ENCODE measurements at places on chromosomes 2 and 18.

- no peak for DNase-seq
Measured at GRCh38 chr2:84442888-84443287, 16.2 kb downstream of the SUCLG1 start.

DNA sequence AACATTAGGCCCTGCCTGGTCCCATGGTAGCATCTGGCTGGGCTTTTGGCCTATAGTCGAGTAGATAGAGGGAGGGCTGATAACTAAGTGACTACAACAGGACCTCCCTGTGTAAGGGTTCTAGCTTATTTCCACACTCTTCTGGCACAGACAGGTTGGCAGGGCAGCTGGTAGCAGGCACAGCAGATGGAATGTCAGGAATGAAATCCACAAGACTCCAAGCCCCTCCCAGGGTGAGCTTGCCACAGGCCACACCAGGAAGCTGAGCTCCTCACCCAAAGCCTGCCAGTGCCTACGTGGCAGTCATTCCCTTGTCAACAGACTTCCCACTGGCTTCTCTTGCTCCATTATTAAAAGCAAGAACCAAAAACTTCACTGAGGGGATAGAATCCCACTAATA, 20.7 kb upstream of the C1QL2 start:
- peak; percentile 60 for DNase-seq

GRCh38 chr2:75573145-75573878, 12.6 kb upstream of the EVA1A start:
- DNase-seq = no peak

GRCh38 chr2:23271230-23271629, 113.7 kb upstream of the KLHL29 start:
- DNase-seq = no peak

GRCh38 chr2:190205657-190206056, 114.0 kb downstream of the HIBCH start:
- DNase-seq = peak; percentile 44

DNA sequence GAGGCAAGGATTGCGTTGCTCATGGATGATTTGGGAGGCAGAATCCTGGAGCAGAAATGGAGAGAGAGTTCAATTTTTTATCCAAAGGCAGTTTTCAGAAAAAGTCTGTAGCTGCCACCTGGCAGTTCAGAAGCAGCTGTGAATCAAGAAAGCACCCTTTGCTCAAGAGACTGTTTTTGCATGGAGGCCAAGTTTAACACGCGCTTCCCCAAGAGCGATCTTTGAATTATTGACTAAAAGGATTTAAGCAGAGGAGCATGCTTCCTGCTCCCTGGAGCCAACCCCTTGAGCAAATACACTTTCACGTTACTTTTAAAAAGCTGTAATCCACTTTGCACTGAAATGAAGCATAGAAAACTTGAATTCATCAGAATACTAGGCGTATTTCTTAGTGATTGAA, 252.4 kb downstream of the RNF144A start:
- no peak for DNase-seq

DNA sequence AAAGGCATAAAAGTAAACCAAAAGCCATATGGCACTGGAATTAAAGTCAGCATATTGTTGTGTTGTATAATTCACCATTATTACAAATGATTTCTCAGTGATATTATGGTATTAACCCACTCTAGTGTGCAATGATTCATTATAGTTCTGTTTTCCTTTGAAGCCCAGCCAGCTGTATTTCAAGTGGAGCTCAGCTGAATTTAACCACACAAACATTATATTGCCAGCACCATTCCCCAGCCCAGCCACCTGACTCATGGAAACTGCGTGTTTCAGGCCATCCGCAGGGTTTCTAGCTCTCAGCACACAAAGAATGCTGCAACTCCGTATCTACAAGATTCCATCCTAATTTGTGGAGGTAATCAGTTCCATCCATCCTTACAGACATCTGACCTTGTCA, 166.8 kb upstream of the CHAC2 start:
- DNase-seq = no peak

DNA sequence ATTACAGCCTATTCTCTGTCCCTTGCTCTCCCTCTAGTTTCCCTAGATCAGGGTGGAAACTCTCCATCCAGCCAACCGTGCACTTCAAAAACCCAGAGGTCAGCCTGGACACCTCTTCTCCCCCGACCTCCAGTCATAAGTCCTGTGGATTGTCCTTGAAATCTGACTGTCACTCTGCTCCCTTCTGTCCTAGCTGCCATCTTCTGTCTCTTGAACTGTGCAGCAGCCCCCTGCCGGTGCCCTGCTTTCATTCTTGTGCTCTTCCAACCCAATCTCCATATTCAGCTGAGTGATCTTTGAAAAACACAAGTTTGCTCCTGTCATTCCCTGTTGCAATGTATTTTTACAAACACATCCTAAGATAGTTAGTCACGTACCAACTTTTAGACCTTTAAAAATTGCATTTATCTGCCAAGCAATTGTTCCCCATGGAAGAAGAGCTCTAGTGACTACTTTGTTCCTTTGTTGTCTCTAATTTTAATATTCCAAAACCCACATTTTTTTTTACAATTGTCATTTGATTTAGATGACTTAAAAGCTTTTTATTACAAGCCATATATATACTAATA, 254.3 kb downstream of the CAMKMT start:
- no peak for DNase-seq

DNA sequence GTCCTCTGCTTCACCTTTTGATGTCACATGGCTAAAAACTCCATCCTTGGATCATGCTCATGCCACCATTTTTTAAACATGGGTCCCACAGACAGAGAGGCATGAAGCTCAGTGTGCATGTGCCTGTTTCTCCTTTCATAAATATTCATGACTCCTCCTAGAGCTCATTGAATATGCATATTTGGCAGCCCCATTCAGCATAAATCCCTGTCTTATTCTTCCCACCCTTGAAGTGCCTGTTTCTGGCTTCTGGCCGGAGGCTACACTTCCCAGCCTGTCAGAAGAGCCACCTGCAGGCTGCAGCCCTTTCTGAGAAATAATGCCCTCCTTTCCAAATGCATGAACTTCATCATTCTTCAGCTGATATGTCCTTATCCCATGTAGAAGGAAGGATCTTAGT, 109.7 kb downstream of the LDLRAD4 start:
- no peak for DNase-seq

DNA sequence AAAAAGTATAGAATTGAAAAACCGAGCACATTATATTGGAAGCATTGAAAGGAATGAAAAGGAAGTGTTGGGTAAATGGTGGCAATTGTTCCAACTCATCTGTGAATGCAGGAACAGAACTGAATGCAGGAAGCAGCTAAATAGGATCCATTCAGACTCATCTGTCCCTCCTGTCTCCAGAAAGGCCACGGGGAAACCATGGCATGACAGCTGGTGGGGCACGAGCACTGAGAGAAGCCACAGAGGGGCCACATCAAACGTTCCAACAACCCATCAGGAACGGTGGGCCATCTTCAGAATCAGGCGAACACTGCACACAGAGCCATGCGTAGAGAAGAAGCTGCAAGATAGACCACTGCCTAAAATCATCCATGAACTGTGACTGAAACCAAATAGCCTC, 138.5 kb upstream of the SLC35G4 start:
- no peak for DNase-seq

DNA sequence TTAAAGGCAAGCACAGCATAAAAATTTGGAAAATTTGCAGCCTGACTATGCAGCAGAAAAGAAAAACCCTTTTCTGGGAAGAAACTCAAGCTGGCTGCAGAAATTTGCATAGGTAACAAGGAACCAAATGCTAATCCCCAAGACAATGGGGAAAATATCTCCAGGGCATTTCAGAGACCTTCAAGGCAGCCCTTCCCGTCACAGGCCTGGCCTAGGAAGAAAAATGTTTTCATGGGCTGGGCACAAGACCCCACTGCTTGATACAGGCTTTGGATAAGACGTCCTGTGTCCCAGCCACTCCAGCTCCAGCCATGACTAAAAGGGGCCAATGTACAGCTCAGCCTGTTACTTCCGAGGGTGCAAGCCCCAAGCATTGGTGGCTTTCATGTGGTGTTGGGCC, 717.6 kb downstream of the TDRD15 start:
- DNase-seq = no peak

DNA sequence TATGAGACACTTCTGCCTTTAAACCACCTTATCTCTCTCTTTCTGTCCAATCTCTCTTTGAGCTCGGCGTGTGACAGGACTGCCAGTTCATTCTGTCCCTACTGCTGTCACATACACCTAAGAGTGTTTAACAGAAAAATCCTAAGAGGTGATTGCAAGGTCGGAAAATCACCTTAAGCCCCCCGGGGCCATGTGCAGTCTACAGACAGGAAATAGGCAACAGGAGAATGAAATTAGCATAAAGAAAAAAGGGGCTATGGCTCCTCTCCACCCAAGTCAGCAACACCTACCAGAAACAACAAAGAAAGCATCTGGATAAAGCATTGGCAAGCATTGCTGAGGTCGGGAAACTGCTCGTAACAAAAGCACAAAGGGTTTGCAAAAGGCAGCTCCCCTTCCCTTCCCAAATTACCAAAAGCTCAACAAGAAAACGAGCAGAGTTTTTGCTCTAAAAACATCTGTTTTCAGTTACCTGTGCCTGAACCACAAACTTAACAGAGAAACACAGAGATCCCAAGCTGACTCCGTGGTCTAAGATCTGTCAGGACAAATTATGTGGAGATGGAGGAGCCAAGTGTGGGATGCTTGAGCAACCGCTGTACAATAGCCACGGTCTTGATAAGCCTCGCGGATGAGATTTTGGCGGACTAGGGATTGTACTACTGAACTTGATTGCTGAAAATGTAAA, 30.4 kb downstream of the ANKRD44 start:
- peak; percentile 80 for DNase-seq

- DNase-seq = no peak
Measured at GRCh38 chr2:16090650-16091575, 150.6 kb downstream of the MYCN start.

DNA sequence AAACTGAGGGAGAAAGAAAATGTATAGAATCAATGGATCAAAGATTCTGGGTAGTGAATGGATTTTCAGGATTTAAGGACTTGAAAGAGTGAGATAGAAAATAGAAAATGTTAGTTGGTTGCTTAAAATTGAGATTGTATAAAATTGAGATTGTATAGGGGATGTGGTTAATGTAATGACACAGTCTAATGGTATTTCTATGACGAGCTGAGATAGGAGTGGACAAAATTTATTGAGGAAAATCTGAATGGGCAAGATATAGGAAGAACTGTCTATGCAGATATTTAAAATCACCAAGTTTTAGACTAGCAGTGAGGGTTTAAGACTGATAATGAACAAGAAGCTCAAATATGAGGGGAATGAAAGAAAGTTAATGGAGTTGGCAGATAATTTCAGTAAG, 406.6 kb downstream of the NYAP2 start:
- DNase-seq = no peak

GRCh38 chr2:96867756-96868554, 1.9 kb downstream of the SEMA4C start:
- DNase-seq = no peak

DNA sequence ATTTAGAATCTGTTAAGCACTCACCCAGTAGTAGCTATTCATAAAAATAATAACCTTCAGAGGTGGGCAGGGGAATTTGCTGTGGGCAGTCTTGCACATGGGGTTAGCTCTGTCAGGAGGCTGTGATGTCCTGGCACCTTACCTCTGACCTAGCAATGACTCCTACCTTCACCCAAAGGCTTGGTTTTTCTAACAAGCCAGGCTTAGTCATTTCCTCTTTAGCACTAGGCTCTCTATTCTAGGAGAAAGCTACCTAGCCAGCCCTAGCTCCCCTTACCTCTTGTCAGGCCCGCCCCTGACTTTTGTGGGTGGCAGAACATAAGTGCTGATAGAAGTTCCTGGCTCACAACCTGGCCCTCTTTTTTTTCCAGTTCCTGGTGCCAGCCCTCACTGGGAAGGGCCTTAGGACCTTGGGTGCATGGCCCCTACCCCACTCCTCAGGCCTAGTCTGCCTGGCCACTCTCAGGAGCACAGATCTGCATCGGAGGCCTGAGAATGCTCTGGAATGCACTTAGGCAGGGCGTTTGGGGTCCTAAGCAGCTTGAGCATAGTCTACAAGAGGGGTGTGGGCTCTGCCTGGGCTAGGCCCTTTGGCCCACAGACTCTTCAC, 17.7 kb downstream of the CPLX4 start:
- no peak for DNase-seq

GRCh38 chr2:128813352-128814034, 494.8 kb upstream of the HS6ST1 start:
- no peak for DNase-seq

DNA sequence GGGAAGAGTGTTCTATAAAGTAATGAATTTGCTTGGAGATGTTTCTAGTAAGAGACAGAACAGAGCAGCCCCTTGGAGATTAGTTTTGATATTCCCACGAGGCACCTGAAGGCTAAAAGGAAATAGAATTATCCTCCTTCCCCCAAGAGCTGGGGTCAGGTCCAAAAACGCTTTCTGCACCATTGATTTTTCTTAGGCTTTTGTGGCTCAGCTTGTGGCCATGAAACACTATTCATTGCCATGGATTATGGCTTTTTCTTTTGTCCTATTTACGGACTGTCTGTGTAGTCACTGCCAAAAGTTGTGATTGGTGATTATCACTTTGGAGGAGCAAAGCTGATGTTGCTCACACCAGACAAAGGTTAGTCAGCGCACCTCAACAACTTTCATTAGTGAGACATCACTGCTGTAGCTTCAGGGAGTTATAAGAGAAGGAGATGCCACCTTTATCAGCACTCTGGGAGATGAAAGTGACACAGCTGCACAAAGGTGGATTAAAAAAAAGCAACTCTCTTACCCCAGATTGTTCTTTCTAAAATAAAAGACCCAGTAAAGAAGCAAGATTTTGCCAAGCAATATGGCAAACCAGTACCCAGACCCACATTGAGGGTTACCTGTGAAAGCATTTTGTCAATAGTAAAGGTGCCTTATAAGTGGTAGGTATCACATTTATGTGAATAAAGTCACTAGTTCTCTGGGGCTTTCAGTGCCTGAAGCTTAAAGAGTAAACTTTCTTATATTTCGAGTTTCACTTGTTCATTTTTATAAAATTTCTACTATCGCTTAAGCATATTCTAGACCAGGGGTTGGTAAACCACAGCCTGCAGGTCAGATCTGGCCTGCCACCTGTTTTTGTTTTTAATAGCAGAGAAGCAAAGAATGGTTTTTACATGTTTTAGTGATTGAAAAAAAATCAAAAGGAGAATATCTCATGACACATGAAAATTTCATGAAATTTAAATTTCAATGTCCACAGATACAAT, 10.6 kb downstream of the CXCR4 start:
- no peak for DNase-seq

DNA sequence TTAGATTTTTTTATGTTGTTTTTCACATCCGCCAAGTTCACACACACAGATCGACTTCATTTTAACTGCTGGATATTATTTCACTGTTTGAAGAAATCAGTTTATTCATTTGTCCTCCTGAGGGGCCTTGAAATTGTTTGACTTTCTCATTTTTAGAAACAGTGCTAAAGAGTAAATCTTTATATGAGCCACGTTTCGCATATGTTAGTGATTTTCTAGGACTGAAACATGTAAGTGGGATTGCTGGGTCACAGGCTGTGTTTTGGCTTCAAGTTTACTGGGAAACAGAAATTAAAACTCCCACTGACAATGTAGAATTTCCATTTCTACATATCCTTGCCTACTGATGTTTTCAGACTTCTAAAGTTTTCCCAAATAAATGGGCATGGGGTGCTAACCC, 363.8 kb downstream of the NCKAP5 start:
- no peak for DNase-seq

GRCh38 chr2:204657024-204657423, 111.7 kb downstream of the PARD3B start:
- DNase-seq = no peak

GRCh38 chr2:47016172-47016913, 100.7 kb upstream of the MCFD2 start:
- peak; percentile 83 for DNase-seq

- no peak for DNase-seq
Measured at GRCh38 chr18:11237066-11237465, 87.7 kb upstream of the PIEZO2 start.
